ENCODE measurements at places on chromosomes 4 and X. TPM values are rescaled to one million over a fixed set of nuclear protein-coding genes. Genes with fewer than 3 reads are reported as not detected.

ITIH6 gene
- not detected for polyA plus RNA-seq

DNA sequence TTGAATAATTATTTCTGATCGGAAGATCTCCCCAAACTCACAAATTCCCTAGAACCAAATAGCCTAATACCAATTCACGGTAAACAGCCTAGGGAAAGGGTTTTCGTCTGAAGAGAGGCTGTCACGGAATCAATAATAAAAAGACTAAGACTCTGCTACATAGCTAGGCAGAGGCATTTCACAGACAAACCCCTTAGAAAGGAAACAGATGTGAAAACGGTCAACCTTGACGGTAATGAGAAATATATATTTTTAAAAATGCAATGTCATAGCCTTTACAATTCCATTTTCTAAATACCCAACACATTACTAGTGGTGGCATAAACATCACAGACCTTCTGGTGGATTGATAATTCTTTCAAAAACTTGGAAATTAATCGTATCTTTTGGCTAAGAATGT, 28.4 kb downstream of the PROM1 start:
- no peak for DNase-seq

DNA sequence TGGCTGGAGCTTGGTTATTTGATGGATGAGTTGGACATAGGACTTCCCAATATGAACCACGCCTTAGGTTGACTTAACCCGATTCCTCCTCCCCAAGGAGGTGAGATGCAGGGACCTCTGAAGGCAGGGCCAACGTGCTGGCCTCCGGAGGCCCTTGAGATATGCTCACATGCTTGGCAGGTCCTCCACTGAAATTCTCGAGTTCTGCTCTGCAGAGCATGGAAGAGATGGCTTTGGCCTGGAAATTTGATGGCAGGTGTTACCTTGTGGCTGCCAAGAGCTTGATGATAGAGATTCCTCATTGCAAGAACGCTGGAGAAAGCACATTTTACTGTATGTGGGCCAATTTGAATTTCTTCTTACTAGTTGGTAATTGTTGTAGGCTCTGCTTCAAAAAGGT, 117.4 kb upstream of the LIMCH1 start:
- no peak for DNase-seq

GRCh38 chr4:147516133-147516532, 35.2 kb downstream of the EDNRA start:
- no peak for DNase-seq

DNA sequence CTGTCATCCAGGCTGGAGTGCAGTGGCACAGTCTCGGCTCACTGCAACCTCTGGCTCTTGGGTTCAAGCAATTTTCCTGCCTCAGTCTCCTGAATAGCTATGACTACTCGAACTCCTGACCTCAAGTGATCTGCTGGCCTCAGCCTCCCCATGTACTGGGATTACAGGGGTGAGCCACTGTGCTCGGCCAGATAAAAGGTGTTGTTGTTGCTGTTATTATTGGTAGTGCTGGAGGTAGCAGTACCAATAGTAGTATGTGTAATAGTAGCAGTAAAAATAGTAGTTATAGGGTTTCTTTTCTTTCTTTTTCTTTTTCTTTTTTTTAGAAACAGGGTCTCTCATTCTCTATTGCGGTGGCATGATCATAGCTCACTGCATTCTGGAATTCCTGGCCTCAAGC, 592.1 kb downstream of the ARAP2 start:
- DNase-seq = no peak

- no peak for DNase-seq
Measured at GRCh38 chrX:83160096-83160495, 348.0 kb upstream of the POU3F4 start.

DNA sequence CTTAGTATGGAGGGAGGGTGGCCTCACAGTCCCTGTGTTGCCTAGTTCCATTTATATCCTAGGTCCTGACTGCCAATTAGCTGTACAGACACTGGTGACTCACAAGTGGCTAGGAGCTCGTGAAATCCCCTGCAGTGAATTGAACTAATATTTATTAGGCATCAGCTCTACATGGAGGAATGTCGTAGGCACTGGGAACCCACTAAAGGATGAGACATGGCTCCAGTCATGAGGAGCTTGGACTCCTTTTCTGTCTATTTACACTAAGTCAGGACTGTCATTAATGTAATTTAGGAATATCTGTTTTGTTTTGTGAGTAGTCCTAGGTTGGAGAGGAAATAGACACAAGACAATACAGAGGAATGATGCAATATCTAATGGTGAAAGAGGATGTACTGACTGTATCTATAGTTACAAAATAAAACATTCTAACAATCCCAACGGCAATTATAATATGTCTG, 67.7 kb downstream of the MID1IP1 start:
- DNase-seq = no peak

DNA sequence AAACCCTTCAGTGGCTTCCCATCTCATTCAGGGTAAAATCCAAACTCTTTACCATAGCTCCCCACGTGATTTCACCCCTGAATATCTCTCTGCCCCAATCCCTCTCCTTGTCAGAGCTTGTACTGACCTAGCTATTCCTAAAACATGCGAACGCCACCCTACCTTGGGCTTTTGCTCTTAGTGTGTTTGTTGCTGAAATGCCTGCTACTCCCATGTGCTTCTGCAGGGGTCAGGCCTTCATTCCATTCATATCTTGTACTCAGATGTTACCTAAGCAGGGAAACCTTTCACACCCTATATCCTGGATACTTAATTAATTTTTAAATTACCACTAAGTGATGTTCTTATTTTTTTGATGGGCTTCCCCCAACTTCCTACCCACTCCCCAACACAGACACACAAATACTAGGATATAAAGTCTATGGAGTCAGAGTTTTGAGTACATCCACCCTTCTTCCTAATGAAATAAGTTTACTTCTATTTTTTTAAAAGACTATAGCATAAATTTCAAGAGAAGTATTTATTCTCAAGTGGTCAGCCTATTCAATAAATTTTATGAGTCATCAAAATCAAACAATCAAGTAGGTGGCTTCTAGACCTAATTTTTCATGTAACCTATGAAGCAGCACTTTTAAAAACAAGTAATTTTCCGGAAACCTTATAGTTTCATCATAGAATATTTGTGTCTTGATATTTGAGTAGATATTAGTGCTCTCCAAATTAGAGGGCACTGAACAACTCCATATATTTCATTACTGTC, 189.4 kb downstream of the RAPGEF2 start:
- no peak for DNase-seq

SPANXC gene
- polyA plus RNA-seq = not detected

FGFBP1 gene
- not detected for polyA plus RNA-seq

DNA sequence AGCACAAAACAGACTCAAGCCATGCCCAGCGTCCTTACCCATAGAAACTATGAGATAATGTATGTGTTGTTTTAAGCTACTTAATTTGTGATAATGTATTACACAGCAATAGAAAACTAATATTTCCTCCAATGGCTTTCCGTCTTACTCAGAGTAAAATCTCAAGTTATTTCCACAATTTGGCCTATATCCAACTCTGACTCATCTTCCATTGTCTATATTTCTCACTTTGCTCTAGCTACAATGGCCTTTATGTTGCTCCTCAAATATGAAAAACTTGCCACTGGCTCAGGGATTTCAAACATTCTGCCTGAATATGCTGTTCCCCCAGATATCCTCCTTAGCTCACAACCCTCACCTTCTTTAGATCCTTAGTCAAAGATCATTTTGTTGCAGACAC, 31.6 kb downstream of the IQCM start:
- DNase-seq = no peak
